ENCODE measurements at places on chromosomes 11 and 22. TPM values are rescaled to one million over a fixed set of nuclear protein-coding genes. Genes with fewer than 3 reads are reported as not detected.

DNA sequence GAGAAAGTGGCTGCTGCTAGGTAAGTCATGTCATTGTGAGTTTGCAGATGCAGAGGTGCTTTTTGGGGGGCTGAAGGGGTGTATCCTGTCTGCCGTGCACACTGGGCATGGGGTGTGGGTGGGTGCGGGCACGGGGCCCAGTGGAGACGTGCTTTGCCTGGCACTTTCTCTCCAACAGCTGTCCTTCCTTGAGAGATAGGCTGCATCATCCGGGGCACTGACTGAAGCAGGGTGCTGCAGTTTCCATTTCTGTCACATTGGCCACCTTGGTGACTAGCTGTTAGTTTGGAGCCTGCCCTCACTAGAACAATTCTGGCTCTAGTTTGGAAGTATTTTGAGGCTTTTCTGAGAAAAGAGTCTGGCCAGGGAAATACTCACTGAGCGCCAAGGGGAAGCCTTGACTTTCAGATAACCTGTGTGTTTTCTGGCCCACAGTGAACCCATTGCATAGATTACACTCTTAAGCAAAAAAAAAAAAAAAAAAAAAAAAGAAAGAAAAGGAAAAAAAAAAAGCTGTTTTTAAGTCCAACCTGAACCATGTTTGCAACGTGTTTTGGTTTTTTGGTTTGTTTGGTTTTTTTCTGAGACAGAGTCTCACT is 219.2 kb downstream of the NAV2 start:
- H3K27me3 ChIP-seq, result no peaks in the 10 kb centered on the region
- H3K4me3 ChIP-seq, result no peak overlapping the region
- peak overlapping the region; percentile 61 for H3K27ac ChIP-seq
- peaks cover 22% of the 10 kb centered on the region for H3K4me1 ChIP-seq

- no peak for DNase-seq
- H3K36me3 ChIP-seq, result no peaks in the 10 kb centered on the region
- no peak overlapping the region for H3K4me3 ChIP-seq
- no peak overlapping the region for H3K27ac ChIP-seq
- H3K4me1 ChIP-seq, result peaks cover 21% of the 10 kb centered on the region
- H3K27me3 ChIP-seq, result no peaks in the 10 kb centered on the region
Observed at GRCh38 chr11:79547256-79547655, 106.4 kb upstream of the TENM4 start.

GRCh38 chr22:19181786-19182471 is 3.4 kb upstream of the SLC25A1 start:
- H3K27ac ChIP-seq, result no peak overlapping the region
- no peaks in the 10 kb centered on the region for H3K36me3 ChIP-seq
- DNase-seq, result no peak

SHANK3 gene
- 3.6 TPM for total RNA-seq

DNA sequence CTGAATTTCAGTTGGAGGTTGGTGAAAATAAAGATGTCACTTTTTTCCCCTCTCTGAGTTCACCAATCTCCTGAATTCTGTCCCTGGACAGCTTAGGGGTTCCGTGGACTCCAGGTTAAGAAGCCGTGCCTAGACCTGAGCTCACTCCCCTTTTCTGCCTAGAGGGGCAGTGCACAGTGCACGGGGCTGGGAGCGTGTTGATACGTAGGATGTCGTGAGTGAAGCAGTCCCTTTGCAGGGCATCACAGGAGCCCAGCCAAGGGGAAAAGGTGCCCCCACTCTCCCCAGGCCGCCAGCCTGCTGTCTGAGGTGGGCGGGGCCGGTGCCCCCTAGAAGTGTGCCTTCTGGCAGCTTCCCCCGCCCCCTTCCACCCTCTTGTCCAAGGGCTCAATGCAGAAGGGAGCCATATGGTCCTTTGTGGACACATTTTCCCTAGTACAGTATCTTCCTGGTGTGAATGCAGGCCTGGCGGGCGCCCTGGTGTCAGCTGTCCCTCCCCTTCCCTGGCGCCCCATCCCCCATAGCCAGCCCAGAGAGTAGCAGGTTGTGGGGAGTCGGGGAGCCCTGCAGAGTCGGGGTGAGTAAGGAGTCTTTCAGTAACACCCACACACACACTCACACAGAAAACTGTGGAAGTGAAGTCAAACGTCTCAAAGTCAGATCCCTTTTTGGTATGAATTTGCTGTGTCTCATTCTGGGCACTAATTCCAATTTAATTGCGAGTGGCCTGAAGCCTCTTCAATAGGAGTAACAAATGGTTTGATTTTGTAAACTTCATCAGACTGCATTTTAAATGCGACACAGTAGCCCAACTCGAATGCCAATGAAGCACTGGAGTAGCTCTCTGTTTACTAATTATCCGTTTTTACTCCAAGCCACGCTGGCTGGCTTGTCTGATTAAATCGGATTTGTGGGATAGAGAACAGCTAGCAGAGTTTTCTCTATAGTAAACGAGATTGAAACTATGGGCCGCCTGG is 67.5 kb upstream of the NNMT start:
- H3K36me3 ChIP-seq, result no peaks in the 10 kb centered on the region
- peak overlapping the region; percentile 82 for H3K27ac ChIP-seq
- H3K27me3 ChIP-seq, result no peaks in the 10 kb centered on the region
- peaks cover 52% of the 10 kb centered on the region for H3K4me1 ChIP-seq

OVOL1 gene
- 0.12 TPM for total RNA-seq

DNA sequence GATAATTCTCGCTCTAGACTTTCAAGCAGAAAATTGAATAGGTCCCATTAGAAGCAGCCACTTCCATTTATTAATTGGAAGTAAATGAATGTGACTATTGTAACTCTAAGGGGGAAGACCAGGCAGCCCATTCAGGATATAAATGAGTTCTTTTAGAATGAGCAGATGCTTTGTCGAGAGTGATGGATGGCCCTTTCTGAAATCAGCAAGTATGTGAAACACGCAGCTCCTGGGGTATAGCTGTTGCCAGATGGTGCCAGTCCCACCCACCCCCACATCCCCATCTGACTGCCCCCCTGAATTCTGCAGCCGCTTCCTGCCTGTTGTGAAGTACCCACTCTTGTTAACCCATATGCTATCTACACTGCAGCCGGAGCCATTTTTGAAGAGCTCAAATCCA is 3.7 kb downstream of the SLC15A3 start:
- no peaks in the 10 kb centered on the region for H3K36me3 ChIP-seq
- H3K4me3 ChIP-seq, result no peak overlapping the region
- no peak for DNase-seq
- H3K27ac ChIP-seq, result no peak overlapping the region
- H3K27me3 ChIP-seq, result peaks cover 46% of the 10 kb centered on the region

GAL3ST1 gene
- 10.1 TPM for total RNA-seq

IGSF9B gene
- total RNA-seq, result 5.4 TPM

CDKN1C gene
- 47.8 TPM for total RNA-seq

- DNase-seq, result no peak
- H3K36me3 ChIP-seq, result no peaks in the 10 kb centered on the region
- no peak overlapping the region for H3K4me3 ChIP-seq
- peaks cover 4% of the 10 kb centered on the region for H3K4me1 ChIP-seq
- no peak overlapping the region for H3K27ac ChIP-seq
Observed at GRCh38 chr11:44690651-44691050, 36.1 kb upstream of the TSPAN18 start.

GRCh38 chr22:36311386-36312085 is 58.6 kb downstream of the APOL1 start:
- no peak overlapping the region for H3K4me3 ChIP-seq
- no peaks in the 10 kb centered on the region for H3K27me3 ChIP-seq
- no peaks in the 10 kb centered on the region for H3K36me3 ChIP-seq
- H3K27ac ChIP-seq, result no peak overlapping the region
- DNase-seq, result no peak

DNA sequence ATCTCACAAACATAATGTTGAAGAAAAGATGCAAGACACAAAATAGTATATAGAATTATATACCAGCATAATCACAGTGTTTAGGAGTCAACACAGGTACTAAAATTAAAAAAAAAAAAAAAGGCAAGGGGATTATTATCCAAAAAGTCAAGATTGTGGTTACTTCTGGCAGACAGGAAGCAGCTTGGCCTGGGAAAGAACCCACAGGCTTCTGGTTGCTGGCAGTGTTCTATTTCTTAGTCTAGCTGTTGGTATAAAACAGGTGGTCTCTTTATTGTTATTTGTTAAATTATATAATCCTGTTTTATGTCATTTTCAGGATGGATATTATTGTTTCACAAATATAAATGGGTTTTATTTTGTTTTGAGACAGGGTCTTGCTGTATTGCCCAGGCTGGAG is 54.0 kb downstream of the C11orf58 start:
- no peaks in the 10 kb centered on the region for H3K27me3 ChIP-seq
- peaks cover 17% of the 10 kb centered on the region for H3K4me1 ChIP-seq
- no peak overlapping the region for H3K27ac ChIP-seq
- no peaks in the 10 kb centered on the region for H3K36me3 ChIP-seq
- H3K4me3 ChIP-seq, result no peak overlapping the region
- no peak for DNase-seq

- H3K27me3 ChIP-seq, result no peaks in the 10 kb centered on the region
- peaks cover 9% of the 10 kb centered on the region for H3K4me1 ChIP-seq
- H3K36me3 ChIP-seq, result no peaks in the 10 kb centered on the region
- no peak for DNase-seq
Observed at GRCh38 chr22:39220890-39221850, 23.6 kb downstream of the PDGFB start.

DNA sequence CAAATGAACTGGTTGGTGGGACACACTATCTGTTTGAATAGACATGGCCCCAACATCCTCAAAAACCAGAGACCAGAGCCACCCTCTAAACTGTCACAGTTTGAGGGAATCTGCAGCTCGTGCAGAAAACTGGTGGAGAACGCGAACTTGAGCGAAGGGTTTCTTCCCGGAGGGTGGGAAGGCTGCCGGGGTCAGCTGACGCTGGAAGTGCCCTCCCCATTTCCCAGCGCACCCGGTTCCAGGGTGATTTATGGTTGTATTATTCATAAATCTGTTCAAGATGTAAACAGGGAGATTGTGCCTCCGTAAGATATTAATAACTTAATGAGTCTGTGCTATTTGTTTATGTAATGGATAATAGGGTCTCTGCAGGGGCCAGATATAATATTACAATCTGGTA is 1396.7 kb downstream of the BRD1 start:
- no peaks in the 10 kb centered on the region for H3K36me3 ChIP-seq
- no peaks in the 10 kb centered on the region for H3K27me3 ChIP-seq
- peaks cover 9% of the 10 kb centered on the region for H3K4me1 ChIP-seq
- no peak for DNase-seq

DNA sequence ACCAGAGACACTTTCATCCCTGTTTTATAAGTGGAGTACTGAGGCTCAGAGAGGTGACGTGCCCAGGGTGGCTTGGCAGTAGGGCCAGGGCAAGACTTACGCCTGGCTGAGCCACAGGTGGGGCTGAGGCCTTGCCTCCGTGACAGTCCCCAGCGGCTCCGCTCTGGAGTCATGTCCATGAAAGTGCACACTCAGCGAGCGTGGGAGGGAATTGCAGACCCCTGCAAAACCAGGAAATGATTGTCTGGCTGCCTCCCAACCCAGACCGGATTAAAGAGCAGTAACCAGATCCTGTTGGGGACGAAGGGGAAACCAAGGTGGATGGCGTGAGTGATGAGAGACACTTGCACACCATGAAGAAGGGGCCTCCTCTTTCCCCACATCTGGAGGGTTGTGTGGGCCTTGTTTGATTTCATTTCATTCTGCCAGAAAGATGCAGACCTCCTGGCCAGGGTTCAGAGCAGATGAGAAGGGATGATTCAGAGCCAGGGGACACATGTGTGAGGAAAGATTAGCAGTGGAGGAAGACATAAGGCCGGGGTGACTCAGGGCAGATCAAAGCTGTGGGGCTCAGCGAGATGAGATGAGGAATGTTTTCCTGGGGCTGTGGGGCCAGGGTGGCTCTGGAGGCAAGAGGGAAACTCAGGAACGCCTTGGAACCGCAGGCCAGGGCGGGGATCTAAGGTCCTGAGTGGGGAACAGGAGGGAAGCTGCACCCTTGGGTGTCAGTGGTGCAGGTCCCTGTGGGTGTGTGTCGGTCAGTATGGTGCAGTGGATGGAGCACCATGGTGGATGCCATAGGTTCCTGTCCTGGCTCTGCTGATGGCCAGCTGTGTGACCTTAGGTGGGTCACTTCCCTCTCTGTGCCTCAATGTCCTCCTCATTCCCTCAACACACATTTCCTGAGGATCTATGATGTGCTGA is 29.9 kb upstream of the LRRC32 start:
- no peak overlapping the region for H3K27ac ChIP-seq
- no peak for DNase-seq
- no peaks in the 10 kb centered on the region for H3K27me3 ChIP-seq
- no peaks in the 10 kb centered on the region for H3K36me3 ChIP-seq

DNA sequence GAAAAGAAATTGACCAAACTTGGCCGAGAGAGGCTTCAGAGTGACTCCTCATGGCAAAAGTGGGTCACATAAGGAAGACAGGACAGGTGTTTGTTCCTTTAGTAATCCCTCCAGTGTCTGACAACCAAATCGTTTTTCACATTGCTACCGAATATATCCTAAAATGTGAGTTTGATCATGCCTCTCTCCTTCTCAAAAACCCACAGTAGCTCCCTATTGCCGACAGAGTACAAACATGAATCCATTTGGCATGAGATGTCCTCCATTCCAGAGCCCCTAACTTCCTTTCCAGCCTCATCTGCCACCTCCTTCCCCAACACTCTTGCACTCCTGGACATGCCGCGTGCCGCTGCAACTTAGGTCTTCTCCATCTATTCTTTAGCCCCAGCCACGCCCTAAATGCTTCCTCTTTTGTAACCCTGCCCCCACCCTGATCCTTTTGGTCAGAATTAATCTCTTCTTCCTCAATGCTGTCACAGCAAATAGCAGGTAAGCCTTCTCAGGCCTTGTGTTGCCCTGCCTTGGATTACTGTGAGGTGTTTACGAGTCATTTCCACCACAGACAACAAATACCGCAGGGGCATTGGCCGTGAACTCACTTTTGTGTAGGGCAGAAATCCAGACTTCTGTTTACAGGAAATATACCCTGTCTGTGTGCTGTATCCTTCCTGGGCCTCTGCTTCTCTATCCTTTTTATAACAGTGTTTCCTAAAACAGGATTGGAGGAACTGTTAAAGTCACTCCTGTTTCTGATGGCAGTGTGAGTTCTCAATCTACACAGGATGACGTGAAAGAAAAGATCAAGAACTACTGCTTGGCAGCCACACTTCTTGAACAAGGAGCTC is 66.0 kb upstream of the FTH1 start:
- no peaks in the 10 kb centered on the region for H3K4me1 ChIP-seq
- no peak for DNase-seq
- H3K4me3 ChIP-seq, result no peak overlapping the region
- no peaks in the 10 kb centered on the region for H3K27me3 ChIP-seq
- H3K36me3 ChIP-seq, result no peaks in the 10 kb centered on the region
- H3K27ac ChIP-seq, result no peak overlapping the region

- H3K27me3 ChIP-seq, result no peaks in the 10 kb centered on the region
- no peaks in the 10 kb centered on the region for H3K4me1 ChIP-seq
- no peak for DNase-seq
- H3K36me3 ChIP-seq, result no peaks in the 10 kb centered on the region
Observed at GRCh38 chr11:103904324-103904667, 132.1 kb upstream of the DDI1 start.

Data from neural progenitor cell (in vitro differentiated cells).